Type B pancreatic cell (in vitro differentiated cells): ENCODE measurements at places on chromosomes 12 and 14. TPM values are rescaled to one million over a fixed set of nuclear protein-coding genes. Genes with fewer than 3 reads are reported as not detected.
A peak's percentile ranks its signal among the peaks of the same experiment; 100 is the strongest.

The GNB3 gene
- total RNA-seq, result 6.3 and 25.2 TPM in 2 replicates

- H3K27ac ChIP-seq, result peak overlapping the region; percentile 96
- no peaks in the 10 kb centered on the region for H3K36me3 ChIP-seq
- H3K4me1 ChIP-seq, result no peaks in the 10 kb centered on the region
- peaks cover 10% of the 10 kb centered on the region for H3K27me3 ChIP-seq
- peak overlapping the region; percentile 27 for H3K4me3 ChIP-seq
Measured at GRCh38 chr14:104011824-104012517, 69.6 kb upstream of the RD3L start.

- H3K27ac ChIP-seq, result no peak overlapping the region
- no peaks in the 10 kb centered on the region for H3K36me3 ChIP-seq
- H3K4me1 ChIP-seq, result no peaks in the 10 kb centered on the region
- no peak overlapping the region for H3K4me3 ChIP-seq
Measured at GRCh38 chr12:110874351-110874750, 27.6 kb downstream of the CCDC63 start.

DNA sequence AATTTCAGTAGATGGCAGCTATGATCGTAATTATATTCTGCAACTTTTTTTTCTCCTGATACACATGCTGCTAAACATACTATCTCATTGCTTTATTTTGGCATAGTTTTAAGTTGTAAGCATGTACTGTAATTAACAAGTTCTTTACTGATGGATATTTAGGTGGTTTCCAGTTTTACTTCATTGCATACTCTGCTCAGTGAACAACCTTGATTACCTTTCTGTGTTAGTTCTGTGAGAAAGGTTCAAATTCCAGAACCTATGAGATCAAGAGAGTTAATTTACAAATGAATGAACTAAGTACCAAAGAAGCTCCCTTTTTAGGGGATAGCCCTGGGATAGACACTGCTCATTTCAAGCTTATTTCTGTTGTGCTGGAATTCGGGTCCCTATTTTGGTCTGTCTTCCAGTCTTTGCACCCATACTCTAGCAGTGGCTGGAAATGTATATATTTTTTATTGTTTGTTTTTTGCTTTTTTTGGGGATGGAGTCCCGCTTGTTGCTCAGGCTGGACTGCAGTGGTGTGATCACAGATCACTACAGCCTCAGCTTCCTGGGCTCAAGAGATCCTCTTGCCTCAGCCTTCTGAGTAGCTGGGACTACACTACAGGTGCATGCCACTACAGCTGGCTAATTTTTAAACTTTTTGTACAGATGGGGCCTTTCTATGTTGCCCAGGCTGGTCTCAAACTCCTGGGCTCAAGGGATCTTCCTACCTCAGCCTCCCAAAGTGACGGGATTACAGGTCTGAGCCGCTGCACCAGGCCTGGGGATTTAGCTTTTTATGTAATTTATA lies 10.6 kb downstream of the PAPOLA start:
- H3K4me3 ChIP-seq, result no peak overlapping the region
- no peaks in the 10 kb centered on the region for H3K27me3 ChIP-seq
- peaks cover 46% of the 10 kb centered on the region for H3K4me1 ChIP-seq
- H3K27ac ChIP-seq, result no peak overlapping the region
